ENCODE measurements at places on chromosomes 7 and 10.
A peak's percentile ranks its signal among the peaks of the same experiment; 100 is the strongest.

GRCh38 chr10:125201108-125201524, 40.8 kb upstream of the CTBP2 start:
- no peak for DNase-seq

DNA sequence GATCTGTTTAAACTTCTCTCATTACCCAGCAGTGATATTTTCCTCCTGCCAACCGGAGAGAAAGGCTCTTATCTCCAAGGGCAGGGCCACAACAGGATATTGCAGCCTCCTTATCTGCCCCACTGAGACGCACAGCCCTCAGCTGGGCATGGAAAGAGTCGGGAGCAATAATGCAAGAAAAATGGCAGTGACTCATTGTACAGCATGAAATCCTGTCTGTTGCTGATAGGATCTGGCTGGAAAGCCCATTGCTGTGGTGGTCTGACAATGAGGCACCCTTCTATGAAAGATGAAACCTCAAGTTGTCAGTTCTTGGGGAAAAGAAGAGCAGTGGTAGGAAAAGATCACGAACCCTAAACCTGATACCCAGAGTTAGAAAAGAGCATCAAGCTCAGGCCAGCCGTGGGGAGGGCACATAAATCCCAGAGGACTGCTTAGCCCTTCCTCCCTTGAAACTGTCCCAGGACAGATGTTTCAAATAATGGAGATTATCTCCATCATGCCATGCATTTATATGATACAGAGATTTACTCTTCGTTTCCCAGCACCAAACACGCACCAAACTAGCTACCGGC, 47.0 kb upstream of the FIGNL1 start:
- DNase-seq = no peak

DNA sequence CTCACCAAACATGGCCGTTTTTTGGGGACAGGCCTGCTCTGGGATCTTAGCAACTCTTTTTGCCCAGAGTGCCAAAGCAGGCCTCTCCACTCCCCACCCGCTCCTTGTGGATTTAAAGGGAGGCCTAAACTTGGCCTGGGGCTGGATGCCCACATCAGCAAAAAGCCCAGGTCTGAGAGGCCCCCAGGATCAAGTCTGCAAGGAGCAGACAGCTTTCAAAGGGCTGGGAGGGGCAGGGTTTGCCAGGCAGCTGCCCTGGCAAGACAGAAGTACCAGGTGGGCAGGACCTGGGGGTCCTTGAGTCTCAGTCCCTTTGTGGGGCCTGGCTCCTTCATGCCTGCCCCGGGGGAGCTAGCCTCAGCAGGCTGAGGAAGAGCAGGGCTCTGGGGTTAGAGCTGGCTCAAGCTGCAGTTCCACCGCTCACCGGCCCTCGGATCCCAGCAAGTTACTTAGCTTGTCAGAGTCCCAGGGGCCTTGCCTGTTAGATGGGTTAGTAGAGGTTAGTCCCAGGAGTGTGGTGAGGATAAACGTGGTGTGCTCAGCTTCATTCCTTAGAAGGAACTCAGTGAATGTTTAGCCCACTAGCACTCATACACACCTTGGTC, 56.2 kb downstream of the ARHGAP22 start:
- DNase-seq = no peak

DNA sequence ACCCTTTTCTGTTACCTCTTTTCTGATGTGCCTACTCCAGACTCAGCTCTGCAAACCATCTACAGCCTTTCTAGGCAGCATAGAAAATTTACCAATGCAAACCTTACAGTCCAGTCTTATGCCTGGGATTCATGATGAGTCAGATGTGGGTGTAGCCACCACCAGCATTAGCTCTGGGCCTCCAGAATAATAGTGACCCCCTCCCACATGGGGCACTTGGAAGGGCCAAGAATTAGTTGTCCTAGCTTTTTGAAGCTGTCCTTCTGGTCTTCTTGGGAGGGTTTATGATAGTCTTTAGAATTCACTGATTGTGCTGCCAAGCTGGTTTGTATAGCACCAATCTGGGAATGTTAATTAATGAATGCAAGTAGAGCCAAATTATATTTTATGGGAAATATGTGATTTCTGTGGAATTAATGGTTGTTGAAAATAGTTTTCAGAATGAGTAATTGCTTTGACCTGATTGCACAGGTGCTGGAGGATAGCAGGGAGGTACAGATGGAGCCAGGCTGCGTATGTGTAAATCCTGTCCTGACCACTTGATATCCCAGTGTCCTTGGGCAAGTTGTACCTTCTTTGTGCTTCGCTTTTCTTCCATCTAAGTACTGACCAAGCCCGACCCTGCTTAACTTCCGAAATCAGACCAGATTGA, 94.8 kb downstream of the CPED1 start:
- DNase-seq = no peak

- DNase-seq = no peak
Measured at GRCh38 chr7:92613720-92614119, 23.5 kb upstream of the FAM133B start.

DNA sequence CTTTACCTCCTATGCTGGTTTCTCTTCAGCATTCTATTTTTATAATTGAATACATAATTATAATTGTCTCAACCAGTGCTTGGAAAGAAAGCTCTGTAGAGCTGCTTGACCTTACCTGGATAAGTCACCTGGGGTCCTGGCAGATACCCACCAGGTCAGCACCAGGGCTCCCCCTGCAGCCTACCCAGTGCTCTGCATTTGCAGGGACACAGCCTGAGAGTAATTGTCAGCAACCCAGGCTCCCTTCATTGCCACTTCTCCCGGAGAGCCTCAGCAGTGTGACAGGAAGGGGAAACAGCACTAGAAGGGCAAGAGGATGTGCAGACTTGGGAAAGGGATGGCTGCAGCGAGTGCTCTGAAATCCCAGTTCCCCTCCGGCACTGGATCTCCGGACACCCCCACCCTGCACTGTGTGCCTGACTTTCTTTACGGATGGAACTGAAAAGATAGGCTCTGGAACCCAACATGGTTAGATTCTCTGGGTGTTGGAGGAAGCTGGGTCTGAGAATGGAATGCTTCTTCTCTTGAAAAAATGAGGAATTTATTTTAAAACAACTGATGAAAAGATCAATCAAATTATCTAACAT, 11.4 kb upstream of the PAX4 start:
- no peak for DNase-seq

- DNase-seq = no peak
Measured at GRCh38 chr7:134636008-134636449, 10.6 kb upstream of the BPGM start.

GRCh38 chr7:130944997-130945396, 211.0 kb upstream of the KLF14 start:
- no peak for DNase-seq

DNA sequence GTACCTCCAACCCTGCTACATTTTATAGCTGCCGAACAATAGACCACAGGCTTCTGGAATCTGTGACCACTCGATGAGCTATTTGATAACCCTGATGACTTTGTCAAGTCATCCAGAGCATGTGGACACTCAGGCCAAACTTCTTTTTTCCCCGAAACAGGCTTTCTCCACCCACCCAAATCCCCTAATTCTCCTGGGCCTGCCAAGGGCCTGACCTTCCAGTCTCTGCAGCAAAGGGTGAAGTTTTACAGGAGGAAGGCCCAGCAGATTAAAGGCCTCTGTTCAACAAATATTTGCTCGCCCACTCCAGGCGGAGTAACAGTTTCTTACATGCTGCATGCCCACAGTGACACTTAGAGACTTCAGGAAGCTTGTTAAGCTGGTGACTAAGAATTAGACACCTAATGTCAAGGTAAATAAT, 2.0 kb downstream of the JCAD start:
- no peak for DNase-seq

DNA sequence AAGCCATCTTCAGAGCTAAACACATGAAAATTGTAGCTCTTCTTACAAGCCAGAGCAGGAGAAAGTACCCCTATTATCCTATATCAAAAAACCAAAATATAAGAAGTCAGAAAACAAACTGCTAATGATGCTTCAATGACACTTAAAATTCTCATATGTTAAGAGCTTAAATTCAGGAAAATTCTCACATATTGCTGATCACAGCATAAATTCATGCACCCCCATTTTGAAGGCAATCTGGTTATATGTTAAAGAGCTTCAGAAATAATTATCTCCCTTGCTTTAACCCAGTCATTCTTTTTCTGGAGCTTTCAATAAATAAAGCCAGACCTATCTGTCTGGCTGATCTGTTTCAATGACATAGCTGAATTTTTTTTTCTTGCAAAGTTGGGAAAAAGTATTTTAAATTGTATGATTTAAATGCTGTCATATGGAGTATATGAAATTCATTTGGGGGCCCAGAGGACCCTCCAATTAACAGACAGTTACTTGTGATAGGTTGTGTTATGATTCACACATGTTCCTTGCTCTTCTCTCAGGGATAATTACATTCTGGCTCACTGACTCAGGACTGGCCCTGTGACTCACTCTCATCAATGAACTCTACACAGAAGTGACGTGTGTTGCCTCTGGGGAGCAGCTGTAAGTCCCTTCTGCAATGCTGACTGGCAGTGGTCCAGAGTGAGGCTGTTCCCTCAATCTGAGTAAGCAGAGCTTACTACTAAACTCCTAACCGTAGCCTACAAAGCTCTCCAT, 85.2 kb downstream of the HGF start:
- no peak for DNase-seq

DNA sequence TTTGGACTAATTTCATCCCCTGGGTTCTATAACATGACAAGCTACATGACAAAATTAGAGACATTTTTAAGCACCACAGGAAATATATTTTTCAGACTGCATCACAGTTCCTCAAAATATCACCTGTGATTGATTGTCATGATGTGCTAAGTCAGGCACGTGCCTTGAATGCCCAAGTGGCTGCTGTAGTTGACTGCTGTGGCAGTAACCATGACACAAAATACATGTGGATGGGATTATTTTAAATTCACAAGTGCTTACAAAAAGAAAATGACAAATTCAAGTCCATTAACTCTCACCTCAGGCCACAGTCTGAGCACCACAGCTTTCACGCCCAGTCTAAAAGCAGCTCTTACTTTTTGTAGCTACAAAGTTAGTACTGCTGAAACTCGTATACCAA, 45.5 kb downstream of the TNPO3 start:
- no peak for DNase-seq

DNA sequence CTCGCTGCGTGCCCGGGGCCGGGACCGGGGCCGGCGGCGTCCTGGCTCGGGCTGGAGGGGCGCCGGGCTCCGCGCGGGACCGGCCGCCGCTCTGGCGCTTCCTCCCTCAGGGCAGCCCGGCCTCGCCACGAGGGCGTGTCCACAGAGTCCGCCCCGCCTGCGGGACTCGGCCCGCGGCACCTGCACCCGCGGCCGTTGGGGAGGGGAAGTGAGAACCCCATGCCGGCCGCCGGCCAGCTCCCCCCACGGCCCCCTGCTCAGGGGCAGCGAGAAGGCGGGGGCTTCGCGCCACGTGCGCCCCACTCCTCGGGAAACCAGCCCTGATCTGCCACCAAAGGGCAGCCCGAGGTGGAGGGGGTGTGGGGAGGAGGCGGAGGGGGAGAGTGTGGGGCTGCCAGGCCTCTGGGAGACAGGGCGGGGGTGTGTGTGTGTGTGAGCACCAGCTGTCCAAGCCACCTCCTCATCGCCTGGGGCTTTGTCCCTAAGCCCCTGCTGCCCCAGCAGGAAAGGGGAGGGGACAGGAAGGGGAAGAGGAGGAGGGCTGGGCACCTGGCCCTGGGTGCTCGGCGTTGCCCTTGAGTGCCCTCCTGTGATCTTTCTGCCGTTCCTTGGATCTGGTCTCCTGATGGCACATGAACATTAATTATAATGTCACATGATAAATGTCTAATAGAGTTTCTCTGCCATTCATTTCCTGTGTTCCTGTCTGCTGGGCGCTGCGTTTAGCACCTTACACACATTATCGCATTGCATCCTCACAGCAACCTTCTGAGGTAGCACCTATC, at the start of gene PIK3AP1:
PIK3AP1 (minus strand) TSS at position 93 of the 785 bp plus-strand sequence. CDS start 120 bp downstream, outside the sequence.
- DNase-seq = no peak

DNA sequence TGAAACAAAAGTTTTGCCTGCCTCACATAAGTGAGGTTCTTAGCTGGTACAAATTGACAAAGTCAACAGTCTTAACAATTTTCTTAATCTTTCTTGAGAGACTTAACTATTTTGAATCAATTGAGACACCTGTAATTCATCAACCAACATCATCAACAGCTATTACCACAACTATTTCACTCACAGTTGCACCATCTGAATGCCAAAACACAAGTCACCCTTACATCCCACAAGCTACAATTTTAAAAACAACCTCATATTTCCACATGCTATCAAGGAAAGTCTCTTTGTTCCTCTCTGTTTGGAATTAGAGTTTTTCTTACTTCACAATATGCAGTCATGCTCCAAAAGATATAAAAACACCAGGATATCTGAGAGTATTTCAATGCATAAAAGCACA, 4.9 kb downstream of the SMURF1 start:
- no peak for DNase-seq

DNA sequence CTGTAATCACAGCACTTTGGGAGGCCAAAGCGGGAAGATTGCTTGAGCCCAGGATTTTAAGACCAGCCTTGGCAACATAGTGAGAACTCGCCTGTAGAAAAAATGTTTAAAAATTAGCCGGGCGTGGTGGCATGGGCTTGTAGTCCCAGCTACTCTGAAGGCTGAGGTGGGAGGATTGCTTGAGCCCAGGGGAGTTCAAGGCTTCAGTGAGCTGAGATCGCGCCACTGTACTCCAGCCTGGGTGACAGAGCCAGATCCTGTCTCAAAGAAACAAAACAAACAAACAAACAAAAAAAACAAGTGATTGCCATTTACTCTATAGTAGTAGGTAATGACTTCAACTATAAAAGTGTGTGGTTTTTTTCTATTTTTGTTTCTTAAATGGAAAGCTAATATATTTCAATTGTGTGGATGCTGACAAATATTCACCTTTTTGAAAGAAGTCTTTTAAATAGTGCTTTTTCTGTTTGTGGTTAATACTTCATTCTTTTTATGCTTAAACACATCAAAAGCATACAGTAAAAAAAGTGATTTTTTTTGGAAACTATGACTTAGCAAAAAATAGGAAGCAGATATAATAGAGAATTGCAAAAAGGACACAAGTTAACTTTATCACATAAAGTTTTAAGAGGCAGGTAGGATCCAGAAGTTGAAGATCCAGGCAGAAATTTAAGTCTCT, 48.4 kb downstream of the ZNF277 start:
- DNase-seq = no peak

DNA sequence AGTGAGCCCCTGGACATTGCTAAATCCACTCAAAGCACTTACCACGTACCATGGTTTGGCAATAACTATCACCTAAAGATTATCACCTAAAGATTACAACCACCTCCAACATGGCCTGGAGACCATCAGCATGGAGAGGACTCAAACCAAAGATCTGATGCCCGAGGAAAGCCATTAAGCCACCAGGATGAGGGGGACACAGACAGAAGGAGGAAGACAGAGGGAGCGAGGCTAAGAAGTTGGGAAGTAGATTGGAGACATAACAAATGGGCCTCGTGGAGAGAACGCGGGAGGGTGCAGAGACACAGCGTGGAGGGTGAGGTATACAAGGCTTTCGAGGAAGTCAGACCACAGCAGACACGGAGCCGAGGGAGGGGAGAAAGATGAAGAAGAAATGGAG, 700.2 kb downstream of the PARD3 start:
- DNase-seq = no peak

DNA sequence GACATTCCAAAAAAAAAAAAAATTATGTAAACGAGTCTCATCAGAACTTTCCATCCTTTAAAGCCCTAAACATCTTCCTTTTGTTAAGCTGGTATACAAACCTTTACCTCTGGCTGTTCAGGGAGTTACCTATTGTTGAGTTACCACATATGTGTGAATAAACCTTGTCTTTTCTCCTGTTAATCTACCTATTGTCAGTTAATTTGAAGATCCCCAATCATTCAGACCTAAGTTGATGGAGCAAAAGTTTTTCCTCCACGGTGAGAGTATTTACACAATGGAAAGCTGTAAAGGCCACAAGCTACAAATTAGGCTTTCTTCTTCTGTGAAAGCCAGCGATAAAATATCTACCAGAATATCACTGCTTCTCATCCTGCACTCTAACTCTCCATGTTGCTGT, 80.3 kb downstream of the SKAP2 start:
- no peak for DNase-seq

- DNase-seq = peak; percentile 43
Measured at GRCh38 chr10:70549962-70550458, 52.5 kb downstream of the PRF1 start.
